ENCODE measurements at places on chromosomes 7 and 10. TPM values are rescaled to one million over a fixed set of nuclear protein-coding genes. Genes with fewer than 3 reads are reported as not detected.

The ITIH5 gene
- polyA plus RNA-seq = not detected

The CABCOCO1 gene
- polyA plus RNA-seq = not detected

The COL17A1 gene
- polyA plus RNA-seq = not detected

The MCM10 gene
- 0.13 TPM for polyA plus RNA-seq

The ASB10 gene
- polyA plus RNA-seq = not detected

GRCh38 chr7:87926581-87927461 is 7.2 kb upstream of the ADAM22 start:
- DNase-seq = no peak

DNA sequence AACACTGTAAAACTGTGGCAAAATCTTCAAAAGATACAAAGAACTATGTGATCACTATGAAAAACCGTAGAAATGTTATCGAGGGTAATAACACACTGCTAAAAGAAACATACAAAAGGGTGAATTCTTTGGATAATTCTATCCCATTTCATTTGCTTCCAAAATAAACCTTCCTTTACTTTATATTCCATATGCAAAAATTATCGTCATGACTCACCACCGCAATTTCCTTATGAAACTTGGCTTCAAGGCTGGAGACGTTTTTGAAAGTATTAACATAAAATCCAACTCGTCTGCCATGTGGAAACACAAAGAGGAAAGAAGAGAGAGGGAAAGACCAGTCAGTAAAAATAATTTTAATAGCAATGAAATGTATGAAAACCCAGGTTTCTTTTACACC is 165.2 kb downstream of the AMPH start:
- DNase-seq = no peak

DNA sequence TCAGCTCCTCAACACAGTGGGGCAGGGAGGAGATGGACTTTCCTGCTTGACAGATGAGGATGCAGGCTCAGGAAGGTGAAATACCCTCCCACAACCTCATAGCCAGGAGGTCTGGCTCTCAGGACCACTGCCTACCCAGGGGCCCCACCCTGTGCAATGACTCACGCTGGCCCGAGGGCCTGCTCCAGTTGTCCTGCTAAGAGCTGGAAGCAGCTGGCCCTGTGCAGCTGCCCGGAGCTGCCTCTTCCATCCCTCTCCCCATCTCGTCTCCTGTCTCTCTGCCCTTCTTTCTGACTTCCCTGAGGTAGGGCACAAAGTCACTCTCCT is 123.9 kb downstream of the ZMIZ1 start:
- DNase-seq = no peak

DNA sequence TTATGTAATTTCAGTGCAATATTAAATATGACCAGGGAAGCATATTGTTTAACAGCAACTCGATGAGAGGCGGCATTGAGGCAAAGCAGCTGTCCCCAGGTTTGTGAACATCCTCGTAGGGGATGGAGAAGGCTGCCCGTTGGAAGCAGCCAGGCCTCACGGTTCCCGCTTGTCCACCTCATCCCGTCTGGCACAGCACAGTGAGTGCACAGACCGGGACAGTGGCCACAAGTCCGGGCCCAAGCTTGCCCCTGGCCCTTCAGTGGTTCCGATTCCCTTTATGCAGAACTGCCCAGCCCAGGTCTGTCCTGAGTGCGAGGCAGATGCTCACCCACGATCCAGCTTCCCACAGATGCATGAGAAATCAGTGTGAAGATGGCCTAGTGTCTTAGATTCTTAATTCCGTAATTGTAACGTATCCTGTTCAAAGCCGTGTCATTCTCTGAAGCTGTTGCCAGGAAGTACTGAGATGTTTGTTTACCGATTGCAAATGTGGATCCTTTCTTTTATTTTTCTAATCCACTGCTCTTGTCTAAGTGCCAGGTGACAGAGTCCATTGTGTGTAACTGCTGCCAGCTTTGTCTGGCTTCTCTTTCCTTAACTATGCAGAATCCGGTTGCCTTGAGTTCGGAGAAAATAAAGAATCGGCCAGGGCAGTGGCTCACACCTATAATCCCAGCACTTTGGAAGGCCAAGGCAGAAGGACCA is 35.5 kb downstream of the PFKP start:
- DNase-seq = no peak

DNA sequence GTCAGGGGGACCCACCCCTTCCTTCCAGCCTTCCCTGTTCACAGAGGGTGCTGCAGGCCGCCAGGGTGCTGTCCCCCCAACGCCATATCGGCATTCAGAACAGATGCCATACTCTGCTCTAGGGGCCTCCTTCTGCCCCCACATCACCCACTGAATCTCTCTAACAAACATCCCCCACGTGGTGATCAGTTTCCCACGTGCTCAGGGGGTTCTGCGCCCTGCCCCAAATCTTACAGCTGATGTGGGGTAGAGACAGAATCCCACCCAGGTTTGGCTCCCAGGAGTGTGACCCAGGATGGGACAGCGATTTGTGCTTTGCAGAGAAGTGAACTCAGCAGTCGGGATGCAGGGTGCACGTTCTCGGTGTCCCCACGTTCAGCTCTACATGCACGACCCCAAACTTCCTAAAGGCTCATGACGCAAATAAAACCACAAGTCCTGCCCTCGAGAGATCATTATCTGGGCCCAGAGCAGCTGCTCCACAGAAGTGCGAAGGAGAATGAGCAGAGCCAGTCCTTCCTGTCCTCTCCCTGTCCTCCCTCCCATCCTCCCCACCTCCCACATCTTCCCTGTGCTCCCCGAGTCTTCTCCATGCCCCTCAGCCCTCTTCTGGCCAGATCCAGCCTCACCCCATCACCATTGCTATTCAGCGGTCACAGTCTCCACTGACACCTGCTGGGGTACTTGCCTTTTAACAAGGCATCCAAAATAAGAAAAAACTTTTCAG is 423.4 kb downstream of the DNAJB6 start:
- no peak for DNase-seq

GRCh38 chr10:89637113-89637512 is 7.9 kb downstream of the PANK1 start:
- DNase-seq = no peak

DNA sequence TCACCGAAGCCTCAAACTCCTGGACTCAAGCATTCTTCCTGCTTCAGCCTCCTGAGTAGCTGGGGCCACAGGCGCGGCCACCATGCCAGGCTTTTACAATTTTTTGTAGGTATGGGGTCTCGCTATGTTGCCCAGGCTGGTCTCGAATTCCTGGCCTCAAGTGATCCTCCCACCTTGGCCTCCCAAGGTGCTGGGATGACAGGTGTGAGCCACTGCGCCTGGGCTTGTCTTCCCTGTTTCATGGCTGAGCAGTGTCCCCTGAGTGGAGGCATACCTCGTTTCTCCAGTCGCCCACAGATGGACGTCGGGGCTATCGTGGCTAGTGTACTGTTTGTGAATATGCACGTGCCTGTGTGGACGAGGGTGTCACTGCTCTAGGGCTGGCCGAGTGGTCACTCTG is 11.3 kb downstream of the INPP5A start:
- no peak for DNase-seq

DNA sequence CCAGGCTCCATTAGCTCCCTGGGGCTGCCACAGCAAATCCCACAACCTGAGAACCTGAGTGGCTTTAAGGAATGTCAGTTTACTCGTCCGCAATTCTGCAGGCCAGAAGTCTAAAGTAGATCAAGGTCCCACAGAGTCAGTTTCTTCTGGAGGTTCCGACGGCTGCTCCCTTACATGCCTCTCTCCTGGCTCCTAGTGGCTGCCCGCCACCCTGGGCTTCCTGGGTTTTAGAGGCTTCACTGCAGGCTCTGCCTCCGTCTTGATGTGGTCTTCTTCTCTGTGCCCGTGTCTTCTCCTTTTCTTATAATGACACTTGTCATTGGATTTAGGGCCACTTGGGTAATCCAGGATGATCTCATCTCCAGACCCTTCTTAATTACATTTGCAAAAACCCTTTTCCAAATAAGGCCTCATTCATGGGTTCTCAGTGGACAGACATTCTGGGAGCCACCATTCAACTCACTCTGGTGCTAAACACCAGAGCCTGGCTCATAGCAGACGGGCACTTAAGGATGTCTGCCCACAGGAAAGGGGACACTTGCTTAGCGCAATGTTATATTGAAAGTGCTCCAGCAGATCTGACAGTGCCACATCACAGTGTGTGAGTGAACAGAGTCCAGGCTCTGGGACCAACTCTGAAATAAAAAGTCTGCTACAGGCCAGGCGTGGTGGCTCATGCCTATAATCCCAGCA is 77.6 kb downstream of the VWC2 start:
- no peak for DNase-seq

- no peak for DNase-seq
These were observed 1.4 kb downstream of the PARD3 start for GRCh38 chr10:34813626-34814222.

DNA sequence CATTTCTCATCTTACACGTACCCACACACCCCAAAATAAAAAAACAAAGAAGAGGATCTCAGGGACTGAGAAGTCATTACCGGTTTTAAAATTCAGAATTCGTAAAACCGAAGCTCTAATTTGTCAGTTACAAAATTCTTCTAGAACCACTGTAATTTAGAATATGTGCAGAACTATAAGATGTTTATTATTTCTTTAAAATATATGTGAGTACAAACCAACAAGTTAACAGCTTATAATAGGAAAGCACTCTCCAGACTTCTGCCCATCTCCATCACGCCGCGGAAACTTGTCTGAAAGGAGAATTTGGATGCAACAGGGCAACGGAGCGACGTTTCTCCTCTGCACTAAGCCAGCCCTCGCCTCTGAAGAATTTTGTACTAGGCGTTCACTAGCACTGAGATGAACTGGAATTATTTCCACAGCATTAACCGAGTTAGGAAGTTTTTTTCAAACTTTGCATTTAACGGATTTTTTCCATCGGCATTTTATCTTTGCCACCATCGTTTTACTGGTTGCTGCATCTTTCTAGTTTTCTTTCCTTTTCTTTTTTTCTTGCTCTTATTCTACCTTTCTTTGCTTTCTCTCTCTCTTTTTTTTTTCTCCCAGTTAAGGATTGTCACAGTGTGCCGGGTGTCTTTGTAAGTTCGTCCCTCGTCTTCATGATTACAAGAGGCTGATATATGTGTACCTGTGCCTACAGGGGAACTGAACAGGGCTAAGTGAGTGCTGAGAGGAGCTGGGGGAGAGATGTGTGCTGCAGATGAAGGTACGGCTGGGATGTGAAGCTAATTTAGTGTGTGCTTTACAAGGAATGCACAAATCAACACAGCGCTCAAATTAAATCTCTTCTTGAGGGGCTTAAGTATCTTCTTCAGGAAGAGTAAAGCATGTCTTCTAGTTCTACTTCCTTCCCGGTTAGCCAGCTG is 295.9 kb upstream of the NFE2L3 start:
- DNase-seq = no peak

DNA sequence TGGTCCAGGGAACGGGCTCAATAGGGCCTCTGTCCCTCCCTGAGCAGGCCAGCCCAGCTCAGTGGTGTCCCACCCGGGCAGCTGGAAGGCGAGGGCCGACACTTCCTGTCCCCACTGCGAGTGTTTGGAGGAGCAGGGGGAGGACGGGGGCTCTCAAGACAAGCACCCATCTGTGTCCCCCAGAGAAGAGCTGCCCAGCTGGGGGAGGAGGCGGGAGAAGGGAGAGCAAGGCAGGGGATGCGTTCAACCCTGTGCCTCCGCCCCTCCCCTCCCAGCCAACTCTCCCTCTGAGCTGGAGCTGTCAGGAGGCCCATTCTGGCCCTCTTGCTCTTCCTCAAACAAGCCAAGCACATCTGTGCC is 35.7 kb downstream of the ZCCHC24 start:
- no peak for DNase-seq

All from immature natural killer cell (primary cell).